Non-pigmented ciliary epithelial cell (primary cell): ENCODE measurements at places on chromosomes 13 and 19.

- no peak for DNase-seq
These were observed 92.6 kb upstream of the RFC3 start for GRCh38 chr13:33725340-33725739.

- no peak for DNase-seq
These were observed 9.8 kb downstream of the ATP4B start for GRCh38 chr13:113648216-113648610.

DNA sequence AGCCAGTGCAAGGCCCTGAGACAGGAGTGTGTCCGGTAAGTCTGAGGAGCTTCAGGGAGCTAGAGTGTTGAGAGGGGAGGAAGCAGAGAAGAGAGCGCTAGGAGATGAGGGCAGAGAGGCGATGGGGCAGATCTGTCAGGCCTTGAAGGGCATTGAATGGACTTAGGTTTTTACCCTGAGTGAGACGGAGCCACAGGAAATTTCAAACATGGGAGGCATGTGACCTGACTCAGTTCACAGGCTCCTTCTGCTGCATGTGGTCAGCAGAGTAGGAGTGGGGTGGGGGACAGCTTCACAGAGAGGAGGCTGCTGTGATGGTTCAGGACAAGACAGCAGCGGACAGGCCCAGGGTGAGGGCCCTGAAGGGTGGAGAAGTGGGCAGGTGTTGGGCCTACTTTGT is 2.5 kb upstream of the FAM98C start:
- DNase-seq, result no peak

GRCh38 chr13:70622796-70623195 is 514.5 kb upstream of the KLHL1 start:
- DNase-seq, result no peak

DNA sequence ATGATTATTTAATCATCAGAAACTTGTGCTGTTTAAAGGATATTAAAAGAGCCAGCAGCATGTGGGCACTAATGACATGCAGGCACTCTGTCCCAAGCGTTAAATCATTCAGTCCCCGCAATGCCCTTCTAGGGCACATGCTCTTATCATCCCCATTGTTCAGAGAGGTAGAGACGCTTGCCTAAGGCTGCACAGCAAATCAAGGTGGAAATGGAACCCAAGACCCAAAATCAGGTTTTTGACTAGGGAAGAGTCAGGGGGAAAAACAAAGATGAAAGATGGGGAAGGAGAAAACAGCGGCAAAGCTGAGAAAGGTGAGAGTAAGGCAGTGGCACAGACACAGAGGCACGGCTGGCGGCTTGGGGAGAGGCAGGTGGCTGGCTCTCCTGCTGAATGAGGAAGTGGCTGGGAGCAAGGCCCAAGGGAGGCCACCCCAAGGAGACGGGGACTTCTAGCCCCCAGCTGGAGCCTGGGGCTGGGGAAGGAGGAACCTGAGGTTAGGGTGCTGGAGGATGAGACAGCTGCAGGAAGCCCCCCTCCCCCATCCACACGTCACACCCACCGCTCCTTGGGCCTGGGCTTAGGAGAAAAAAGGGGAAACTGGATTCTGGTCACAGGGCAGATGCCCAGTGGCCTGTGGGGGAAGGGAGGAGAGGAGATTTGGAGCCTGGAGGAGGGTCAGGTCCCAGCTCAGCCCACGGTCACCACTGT is 1.0 kb upstream of the TYROBP start:
- no peak for DNase-seq

GRCh38 chr19:40807147-40808020 is 8.4 kb downstream of the EGLN2 start:
- no peak for DNase-seq

DNA sequence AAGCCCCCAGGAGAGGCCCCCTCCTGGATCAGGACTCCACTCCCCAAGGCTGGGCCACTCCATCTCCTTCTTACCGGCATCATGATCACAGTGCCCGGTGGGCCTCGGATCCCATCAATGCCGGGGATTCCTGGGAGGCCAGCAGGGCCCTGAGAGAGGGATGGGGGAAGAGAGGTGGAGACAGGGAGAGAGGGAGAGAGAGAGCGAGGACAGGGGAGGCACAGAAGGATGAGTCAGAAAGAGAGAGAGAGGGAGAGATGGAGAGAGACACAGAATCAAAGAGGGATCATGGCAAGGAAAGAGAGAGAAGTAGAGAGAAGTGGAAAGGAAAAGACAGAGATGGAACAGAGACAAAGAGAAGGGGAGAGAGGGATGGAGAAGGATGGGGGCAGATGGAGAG is 13.8 kb downstream of the COL5A3 start:
- DNase-seq, result no peak

GRCh38 chr13:95391362-95391761 is 90.1 kb upstream of the ABCC4 start:
- no peak for DNase-seq
